ENCODE measurements at places on chromosomes 1 and 21.
A peak's percentile ranks its signal among the peaks of the same experiment; 100 is the strongest.

DNA sequence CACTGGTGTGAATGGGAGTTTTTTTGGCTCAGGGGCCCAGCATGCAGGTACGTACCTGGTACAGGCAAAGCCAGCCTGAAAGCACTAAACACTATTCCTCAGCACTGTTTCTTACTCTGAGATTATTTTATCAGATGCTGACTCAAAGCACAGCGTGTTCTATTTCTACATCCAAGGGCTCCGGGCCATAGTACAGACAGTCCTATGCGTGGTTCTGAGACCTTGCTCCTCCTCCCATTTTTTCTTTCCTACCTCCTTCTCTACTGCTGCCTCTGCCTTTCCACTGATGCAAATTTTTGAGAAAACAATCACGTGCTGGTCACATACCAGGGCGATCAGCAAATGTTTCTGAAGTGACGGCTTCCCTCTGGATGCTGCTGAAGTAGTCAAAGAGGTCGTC is 36.3 kb downstream of the PDPN start:
- DNase-seq = no peak

- no peak for DNase-seq
Measured at GRCh38 chr1:201859424-201859823, 29.3 kb upstream of the SHISA4 start.

DNA sequence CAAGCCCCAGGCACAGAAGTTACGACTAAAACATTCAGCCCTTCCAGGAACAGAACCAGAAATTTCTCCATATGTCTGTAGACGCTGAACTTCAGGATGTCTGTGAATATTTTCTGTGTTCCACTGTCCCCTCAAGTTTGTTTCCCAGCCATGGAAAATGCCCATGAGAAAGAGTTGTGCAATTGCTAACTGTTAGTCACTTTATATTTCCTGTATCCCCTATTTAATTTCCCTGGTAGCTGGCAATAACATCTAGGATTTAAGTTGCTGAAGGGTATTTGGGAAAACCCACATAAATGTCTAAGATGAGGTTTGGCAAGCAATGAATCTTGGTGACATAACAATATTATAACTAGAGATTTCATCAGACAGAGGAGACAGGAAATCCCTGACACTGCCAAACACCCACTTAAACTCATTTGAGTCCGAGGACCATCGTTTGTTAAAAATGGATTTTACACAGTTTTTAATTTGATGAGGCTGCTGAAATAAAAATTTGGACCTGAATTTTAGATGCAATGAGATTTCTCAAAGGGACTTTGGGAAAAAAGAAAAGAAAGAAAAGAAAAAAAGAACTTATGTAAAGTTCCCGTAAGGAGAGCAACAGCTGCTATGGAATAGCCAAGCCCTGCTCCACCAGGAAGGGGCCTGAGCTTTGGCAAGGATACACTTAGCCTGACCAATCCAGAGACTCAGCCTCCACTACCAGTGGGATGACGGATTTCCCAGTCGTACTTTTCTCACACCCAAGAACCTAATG is 21.8 kb upstream of the ERRFI1 start:
- DNase-seq = no peak

GRCh38 chr1:176815621-176816020 is 348.9 kb downstream of the ASTN1 start:
- no peak for DNase-seq

DNA sequence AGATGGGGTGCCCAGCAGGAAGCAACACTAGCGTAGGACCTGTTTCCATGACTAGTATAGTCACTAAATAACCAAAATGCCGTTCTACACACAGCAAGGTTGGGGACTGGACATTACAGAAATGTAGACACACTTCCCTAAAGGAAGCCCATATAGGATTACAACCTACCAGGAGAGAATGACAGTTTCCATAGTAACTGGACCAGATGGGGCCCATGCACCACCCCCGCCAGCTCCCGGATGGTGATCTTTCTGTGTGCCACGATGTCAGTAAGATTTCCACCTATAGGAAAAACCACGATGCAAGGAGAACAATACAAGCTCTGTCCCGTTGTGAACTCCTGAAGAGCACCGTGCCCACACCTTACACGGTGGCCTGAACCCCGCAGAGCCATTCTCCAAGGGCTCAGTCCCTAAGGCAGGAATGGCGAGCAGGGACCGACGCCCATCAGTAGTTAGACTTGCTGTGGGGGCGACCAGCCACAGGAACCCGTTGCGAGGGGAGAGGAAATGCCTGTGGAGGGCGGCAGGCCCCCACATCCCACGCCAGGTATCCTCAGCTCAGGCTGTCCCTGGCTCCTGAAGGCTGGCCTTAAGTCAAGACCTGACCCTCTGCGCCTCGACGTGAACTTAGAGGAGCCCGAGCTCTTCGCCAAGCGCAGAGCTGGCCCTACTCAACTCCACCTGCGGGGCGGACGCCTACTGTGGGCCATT is 13.6 kb upstream of the CEP85 start:
- DNase-seq = no peak

- no peak for DNase-seq
Measured at GRCh38 chr1:42322577-42322976, 12.5 kb downstream of the FOXJ3 start.

DNA sequence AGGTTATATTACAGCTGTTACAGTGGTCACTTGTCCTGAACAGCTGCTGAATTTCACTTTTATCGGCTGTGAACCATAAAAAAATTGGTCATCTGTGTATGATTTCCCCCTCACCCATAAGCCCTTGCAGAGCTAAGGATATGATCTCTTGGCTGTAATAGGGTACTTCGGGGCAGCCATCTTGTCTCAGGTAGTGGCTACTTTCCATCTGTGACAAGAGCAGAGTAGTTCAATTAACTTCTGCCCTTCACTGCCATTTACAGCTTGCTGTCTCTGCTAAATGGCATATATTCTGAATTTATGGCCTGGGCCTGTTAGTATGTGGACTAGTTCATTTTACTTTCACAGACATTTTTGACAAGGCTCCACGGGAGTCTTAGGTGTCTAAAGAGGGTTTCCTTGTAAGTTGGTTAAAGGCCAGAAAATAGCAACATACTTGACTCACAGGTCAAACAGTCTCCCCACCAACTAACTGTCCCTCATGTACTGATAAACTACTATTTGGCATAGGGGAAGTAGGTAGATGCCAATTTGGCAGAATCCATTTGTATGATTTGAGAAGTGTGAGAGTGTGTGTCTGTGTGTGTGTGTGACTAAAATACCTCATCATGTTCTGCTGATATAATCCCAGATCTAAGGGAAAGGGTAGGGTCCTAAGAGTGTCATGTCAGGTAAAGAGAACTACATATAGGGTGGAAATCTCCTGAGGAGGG is 151.6 kb downstream of the KCTD3 start:
- no peak for DNase-seq

- DNase-seq = peak; percentile 50
Measured at GRCh38 chr1:2311184-2312032, 79.9 kb downstream of the MORN1 start.

DNA sequence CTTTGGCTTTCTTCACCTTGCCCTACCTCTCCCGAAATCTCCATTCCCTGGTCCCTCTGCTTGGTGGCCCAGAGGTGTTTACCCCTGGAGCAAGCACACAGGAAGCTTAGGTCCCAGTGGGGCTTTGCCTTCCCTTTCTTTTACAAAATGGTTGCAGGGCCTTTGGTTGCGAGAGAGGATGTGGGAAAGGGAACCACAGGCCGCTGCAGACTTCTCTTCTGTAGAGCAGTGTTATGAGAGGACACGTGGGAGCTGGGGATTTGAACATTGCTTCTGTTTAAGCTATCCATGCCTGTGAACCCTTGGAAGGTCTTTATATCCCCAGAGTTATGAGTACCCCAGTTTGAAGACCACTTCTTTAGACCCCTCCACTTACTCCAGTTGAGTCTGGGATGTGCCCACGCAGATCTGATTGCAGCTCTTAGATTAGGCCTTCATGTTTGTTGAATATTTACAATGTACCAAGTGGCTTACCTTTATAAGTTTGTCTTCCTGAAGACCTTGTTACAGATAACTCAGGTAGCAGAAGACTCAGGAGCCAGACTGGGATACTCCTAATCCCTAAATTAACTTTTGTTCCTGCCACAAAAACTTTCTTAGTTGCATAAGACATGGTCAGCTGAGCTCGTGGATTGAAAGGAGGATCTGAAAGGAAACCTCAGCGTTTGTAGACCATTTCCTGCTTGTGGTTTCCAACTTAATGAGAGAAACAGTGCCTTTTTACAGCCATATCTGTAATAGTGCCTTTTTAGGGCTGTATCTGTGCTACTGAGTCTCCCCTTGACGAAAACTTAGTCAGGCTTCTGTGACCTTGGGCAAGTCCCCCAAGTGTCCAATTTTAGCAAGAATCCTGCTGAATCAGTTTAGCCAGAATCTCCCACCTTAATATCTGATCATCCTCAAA is 21.9 kb upstream of the IVNS1ABP start:
- no peak for DNase-seq

DNA sequence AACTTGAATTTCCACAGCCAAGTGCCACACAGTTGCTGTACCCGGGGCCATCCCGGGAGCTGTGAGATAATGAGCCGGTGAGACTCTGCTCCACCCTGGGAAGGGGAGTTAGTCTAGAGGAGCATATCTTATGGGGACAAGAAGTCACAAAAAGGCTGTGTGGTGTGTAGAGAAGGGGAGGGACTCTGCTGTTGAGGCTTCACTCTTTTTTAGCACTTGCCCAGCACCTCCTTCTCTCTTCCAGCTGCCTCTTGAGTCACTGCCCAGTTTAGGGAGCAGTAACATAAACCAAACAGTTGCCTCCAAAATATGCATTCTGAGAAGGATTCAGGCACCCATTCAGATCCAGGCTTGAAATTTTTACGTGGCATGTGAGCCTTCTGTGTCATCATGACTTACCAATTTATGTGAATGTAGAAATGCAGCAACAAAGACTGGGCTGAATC is 744 bp upstream of the WDR26 start:
- DNase-seq = no peak

- no peak for DNase-seq
Measured at GRCh38 chr1:40305451-40305850, 11.6 kb downstream of the COL9A2 start.

DNA sequence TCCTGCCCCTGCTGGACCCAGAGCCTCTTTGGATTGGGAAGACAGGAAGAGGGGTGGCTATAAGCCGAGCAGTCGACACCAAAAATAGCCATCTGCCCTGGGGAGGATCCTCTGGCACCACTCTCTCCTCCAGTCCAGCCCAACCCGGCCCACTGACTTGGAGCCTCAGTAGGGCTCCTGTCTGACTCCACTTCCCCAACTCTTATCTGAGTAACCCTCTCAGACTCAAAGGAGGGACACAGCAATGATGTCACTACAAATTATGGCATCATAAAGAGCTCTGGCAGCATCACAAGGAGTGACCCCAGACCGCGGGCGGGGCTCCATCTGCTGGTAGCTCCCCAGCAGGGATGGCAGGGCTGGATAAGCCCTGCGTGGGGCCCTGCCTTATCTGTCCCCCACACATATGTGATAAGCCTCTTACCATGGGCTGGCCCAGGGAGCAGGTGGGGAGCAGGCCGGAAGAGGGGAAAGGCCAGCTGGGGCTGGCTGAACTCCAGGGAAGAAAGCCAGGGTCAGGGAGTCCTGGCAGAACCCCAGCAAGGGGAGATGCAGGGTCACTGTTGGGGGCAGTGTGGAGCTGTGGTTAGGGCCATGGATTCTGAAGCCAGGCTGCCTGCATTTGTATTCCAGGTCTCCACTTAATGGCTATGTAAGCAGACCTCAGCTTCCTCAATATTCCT is 4.6 kb upstream of the SLC6A9 start:
- DNase-seq = no peak

GRCh38 chr1:192889082-192889481 is 80.2 kb downstream of the RGS2 start:
- DNase-seq = no peak

DNA sequence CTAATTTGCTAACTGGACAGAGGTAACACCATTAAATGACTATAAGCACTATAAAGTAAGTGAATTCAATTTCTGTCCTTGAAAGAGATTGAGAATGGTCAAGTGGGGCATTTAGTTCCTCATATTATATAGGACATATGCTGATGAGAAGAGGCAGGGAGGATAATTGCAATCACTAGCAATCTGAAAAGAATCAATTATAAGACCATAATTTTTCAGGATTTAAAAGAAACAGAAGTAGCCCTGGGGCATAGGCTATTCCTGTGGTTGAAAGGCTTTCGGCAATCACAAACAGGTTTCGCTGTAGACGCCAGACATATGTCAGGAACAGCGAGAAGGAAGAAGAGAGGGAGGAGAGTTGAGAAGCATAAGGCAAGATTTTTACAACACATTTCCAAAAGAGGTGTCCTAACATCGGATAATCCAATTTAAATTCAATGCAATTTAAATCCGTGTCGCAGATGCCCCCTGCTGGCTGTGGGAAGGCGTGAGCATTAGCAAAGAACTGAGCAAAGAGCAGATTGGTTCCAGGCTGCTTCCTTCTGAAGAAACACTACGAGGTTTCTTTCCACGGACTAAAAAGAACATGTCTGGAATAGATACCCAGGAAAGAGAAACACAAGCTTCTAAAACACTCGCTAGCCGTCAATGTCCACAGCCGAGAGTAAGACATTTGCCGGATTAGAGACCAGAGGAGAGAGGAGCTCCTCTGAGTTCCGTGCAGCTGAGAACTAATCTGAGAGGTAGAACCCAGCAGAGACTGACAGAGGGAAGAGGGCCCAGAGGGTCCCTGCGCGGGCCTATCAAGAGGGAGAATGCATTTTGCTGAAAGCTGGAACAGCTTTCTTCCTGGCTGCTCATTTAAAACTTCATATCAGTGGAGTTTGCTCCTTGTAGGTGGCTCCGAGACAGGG is 27.9 kb downstream of the RGS5 start:
- DNase-seq = peak; percentile 1

DNA sequence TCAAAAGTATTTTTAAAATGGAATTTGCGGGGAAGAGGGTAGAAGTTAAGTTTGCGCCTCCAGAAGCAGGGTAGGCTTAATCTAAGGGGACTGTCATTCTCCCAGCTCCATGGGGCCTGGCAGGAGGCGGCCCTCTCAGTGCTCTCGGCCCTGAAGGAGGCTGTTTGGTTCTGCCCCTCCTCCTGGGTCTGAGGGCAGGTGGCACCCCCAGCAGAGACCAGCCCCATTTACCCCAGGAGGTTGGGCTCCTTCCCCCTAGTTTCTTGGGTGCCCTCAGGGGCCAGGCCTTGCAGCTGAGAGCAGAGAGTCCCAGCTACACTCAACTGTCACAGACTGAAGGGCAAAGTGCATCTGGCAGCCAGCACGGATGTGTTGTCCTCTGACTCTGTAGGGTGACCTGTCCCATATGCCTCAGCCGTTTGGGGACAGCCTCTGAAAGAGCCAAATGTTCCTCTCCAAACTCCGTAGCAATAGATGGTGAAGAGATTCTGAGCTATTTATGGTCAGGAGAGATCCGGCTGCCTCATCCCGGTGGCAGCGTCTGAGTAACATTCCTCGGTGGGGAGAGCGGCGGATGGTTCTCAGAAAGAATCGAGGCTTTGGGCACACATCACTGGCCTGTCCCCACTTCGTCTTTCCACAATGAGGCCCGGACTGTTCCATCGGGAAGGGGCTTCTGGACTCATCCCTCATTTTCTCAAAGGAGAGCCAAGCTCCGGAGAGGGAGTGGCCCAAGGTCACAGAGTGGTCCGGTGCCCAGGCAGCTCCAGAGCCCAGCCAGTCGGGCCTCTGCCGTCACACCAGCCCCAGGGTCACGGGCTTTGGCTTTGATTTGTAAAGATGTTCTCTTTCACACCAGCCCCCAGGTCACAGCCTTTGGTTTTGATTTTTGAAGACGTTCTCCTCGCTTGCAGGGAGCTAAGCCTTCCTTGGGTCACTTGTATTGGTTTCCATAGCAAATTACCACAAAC is 424.2 kb upstream of the VAMP3 start:
- DNase-seq = no peak

- no peak for DNase-seq
Measured at GRCh38 chr1:242629396-242629795, 104.9 kb upstream of the PLD5 start.

Data from activated T-cell treated with anti-CD3 and anti-CD28 coated beads for 4 hours (primary cell).